Lung (tissue), 17 donors: ENCODE measurements at places on chromosomes 5 and 9. TPM values are rescaled to one million over a fixed set of nuclear protein-coding genes. Genes with fewer than 3 reads are reported as not detected.
A peak's percentile ranks its signal among the peaks of the same experiment; 100 is the strongest.

GRCh38 chr5:9445826-9446388 lies 100.0 kb downstream of the SEMA5A start:
- DNase-seq = peak; percentile 74

Gene FOXD4L5
- polyA plus RNA-seq = not detected

Gene MBLAC2
- 2.0 TPM for polyA plus RNA-seq

DNA sequence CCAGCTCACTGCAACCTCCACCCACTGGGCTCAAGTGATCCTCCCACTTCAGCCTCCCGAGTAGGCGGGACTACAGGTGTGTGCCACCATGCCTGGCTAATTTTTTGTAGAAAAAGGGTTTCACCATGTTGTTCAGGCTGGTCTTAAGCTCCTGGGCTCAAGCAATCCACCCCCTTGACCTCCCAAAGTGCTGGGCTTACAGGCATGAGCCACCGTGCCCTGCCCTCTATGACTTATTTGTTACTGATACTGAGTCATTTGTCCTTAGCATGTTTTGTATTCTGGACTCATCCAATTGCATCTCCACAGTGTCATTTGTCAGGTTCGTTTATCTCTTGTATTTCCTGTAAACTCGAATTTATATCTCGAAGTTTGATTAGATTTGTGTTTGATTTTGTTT lies 2.7 kb upstream of the ITK start:
- DNase-seq = no peak

DNA sequence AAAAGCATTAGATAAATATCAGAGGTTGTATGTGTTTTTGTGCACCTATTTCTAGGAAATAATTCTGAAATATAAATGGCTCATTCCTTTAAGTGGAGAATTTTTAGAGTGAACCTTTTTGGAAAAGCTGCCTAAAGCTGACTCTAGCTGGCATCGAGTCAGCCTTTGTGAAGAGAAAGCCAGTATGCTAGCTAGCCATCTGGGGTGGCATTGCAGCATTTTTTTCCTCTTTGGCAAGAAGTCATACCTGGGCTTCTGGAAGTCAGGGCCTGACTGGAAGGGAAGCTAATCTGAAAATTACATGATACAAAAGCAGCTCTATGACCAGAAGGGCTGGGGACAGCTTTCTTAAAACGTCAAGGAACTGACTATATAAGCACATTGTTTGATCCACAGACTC lies 19.7 kb downstream of the ANP32B start:
- DNase-seq = no peak

GRCh38 chr9:91261417-91261816 lies 100.3 kb downstream of the AUH start:
- no peak for DNase-seq

Gene SPINK13
- polyA plus RNA-seq = not detected

DNA sequence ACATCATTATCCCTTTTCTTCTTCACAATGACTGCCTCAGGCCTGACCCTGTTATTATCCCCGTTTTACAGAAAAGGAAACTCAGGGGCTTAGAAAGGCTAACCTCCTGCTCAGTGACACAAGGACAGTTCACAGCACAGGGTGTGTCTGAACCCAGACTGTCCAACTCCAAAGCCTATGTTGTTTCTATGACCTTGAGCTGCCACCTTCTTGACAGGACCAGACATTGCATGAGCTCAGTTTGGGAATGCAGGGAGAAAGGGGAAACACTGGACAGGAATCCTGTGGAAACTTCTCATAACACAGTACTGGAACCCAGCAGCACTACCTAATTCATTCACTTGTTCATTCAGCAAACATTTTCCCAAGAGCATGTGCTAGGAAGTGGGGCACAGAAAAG lies 472.8 kb downstream of the CDK5RAP2 start:
- no peak for DNase-seq

Gene CHD1
- polyA plus RNA-seq = 17.8 TPM

GRCh38 chr9:14321517-14322130 lies 7.7 kb upstream of the NFIB start:
- DNase-seq = peak; percentile 65

Gene HAND1
- polyA plus RNA-seq = 0.02 TPM

DNA sequence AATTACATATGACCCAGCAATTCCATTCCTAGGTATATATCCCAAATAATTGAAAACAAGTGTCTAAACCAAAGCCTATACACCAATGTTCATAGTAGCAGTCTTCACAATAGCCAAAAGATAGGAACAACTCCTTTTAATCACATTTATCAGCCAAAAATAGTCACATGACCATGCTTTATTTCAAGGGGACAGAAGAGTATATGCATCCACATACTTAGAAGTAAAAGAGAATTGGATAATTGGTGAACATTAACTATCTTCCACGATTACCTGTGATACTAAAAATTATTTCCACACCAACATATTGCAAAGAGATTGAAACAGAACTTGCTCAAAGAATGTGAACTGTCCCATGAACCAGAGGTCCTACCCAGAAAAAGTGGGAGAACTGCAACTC lies 51.8 kb upstream of the FOXE1 start:
- DNase-seq = no peak

Gene PCDHA7
- polyA plus RNA-seq = 0.10 TPM
